ENCODE measurements at places on chromosomes 4 and X. TPM values are rescaled to one million over a fixed set of nuclear protein-coding genes. Genes with fewer than 3 reads are reported as not detected.

DNA sequence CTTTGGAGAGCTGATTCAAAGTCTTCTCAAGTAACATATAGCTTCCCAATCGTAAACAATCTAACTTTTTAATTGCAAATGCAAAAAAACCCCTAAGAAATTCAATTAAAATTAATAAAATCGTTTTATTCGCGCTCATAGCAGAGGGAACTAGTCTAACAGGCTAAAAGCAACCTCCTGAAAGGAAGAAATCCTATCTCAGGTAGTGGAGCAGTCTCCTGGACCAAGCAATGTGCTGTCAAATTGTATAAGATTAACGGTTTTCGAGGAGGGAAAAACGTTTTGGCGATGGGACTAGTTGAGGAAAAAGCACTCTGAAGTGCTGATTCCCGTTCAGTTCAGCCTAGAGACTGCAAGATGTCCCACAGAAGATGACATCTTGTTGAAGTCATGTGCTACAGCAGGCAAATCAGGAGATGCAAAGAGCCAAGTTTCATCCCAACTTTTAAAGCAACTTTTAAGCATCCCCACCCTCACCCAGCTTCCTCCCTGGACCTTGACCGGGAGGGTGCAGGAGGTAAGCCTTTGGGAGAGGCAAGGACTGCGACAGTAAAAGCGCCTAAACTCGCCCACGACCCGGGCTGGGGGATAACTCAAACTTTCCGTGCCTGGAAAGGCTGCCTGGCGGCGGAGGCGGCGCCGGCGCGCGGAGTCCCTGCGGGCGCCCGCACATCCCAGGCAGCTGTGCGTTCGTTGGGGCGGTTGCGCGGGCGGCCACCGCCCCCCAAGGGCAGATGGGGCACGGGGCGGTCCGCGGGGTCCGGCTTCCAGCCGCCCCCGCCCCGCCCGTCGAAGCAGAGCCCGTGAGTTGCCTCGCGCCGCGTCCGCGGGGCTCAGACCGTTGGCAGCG, 784 bp downstream of the MAP7D3 start:
- peak overlapping the region; percentile 58 for H3K4me3 ChIP-seq
- peak; percentile 2 for DNase-seq
- H3K36me3 ChIP-seq, result no peaks in the 10 kb centered on the region
- peak overlapping the region; percentile 67 for H3K27ac ChIP-seq
- H3K27me3 ChIP-seq, result no peaks in the 10 kb centered on the region
- no peaks in the 10 kb centered on the region for H3K4me1 ChIP-seq

- no peak for DNase-seq
- H3K27ac ChIP-seq, result no peak overlapping the region
- no peaks in the 10 kb centered on the region for H3K27me3 ChIP-seq
- no peak overlapping the region for H3K4me3 ChIP-seq
- no peaks in the 10 kb centered on the region for H3K4me1 ChIP-seq
Observed at GRCh38 chr4:162350331-162350730, 186.5 kb upstream of the FSTL5 start.

GRCh38 chr4:172995161-172995560, 173.4 kb upstream of the GALNT7 start:
- H3K27me3 ChIP-seq, result no peaks in the 10 kb centered on the region
- H3K4me3 ChIP-seq, result no peak overlapping the region
- no peaks in the 10 kb centered on the region for H3K36me3 ChIP-seq

- H3K27ac ChIP-seq, result no peak overlapping the region
- H3K27me3 ChIP-seq, result no peaks in the 10 kb centered on the region
- no peak overlapping the region for H3K4me3 ChIP-seq
Observed at GRCh38 chr4:71978210-71978835, 53.5 kb upstream of the NPFFR2 start.

GRCh38 chr4:78599931-78600375, 48.4 kb downstream of the ANXA3 start:
- H3K4me3 ChIP-seq, result no peak overlapping the region
- no peak for DNase-seq
- no peaks in the 10 kb centered on the region for H3K36me3 ChIP-seq
- H3K4me1 ChIP-seq, result no peaks in the 10 kb centered on the region
- no peak overlapping the region for H3K27ac ChIP-seq
- no peaks in the 10 kb centered on the region for H3K27me3 ChIP-seq

The TMEM150C gene
- total RNA-seq, result not detected

The STBD1 gene
- not detected for total RNA-seq

All from naive thymus-derived CD4-positive, alpha-beta T cell (primary cell).